ENCODE measurements at places on chromosomes 2 and 18.
A peak's percentile ranks its signal among the peaks of the same experiment; 100 is the strongest.

DNA sequence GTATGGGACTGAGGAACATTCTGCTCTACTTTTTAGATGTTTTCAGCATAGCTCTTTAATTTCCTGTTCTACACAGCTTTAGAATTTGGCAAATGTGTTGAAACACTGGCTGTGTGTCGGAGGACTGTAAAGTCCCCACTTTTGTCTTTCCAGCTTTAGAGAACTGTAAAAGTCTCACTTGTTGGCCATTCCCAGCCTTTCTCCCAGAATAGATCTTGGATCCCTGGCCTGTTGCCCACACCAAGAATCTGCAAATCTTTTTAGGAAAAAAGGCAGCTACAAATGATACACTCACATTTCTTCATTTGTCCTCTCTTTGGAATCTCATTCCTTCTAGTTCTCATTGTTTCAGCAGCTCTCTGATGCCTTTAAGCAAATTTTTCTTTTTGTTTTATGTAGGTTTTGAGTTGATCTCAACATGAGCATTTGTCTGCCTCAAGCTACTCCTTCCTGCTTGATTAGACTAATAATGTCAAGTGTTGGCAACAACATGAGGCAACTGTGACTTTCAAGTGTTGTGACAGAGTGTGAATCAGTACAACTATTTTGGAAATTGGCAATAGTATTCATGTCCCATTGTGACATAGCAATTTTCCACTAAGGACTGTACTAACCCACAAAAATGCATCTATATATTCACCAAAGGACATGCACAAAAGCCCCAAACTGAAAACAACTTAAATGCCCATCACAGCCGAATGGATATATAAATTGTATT is 610.8 kb downstream of the EPHA4 start:
- DNase-seq, result no peak
- no peaks in the 10 kb centered on the region for H3K36me3 ChIP-seq
- no peak overlapping the region for H3K27ac ChIP-seq

GRCh38 chr2:26905341-26906198 is 57.6 kb downstream of the DPYSL5 start:
- H3K27ac ChIP-seq, result no peak overlapping the region
- H3K27me3 ChIP-seq, result peaks cover 2% of the 10 kb centered on the region
- no peaks in the 10 kb centered on the region for H3K4me1 ChIP-seq

- DNase-seq, result no peak
- H3K36me3 ChIP-seq, result no peaks in the 10 kb centered on the region
- H3K27ac ChIP-seq, result no peak overlapping the region
- H3K4me3 ChIP-seq, result no peak overlapping the region
- H3K4me1 ChIP-seq, result no peaks in the 10 kb centered on the region
- H3K27me3 ChIP-seq, result no peaks in the 10 kb centered on the region
These were observed 849.1 kb downstream of the CNTNAP5 start for GRCh38 chr2:124874219-124874618.

DNA sequence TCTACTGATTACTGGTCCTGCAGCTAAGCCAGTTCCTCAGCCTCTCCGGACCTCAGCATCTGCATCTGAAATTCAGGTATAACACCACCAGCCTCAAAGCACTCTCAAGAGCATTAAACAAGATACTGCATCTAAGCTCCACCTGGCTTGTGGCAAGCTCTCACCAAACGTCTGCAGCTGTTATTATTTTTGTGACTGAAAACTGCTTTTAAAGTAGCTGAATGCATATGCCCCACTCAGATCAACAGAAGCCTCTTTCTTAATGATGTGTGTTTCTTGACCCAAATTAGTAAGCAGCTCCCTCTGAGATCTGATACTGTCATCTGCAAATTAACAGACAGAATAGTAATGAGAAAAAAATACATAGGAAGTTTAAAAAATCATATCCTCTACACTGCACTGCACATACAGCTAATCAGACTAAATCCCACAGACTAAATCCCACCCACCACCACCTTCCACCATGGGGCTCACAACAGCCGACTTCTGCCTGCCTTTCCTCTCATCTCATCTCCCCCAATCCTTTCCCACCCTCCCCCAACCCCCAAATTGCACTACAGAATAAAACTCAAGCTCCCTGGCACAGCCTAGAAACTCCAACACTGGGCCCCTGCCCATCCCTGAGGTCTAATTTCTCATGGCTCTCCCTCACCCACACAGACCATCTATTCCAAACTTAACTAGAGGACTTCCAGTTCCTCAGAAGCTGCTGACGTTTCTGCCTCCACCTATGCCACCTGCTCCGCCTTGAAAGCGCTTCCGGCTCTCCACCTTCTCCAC is 52.9 kb downstream of the TMEM163 start:
- peaks cover 36% of the 10 kb centered on the region for H3K27me3 ChIP-seq
- DNase-seq, result no peak
- no peak overlapping the region for H3K27ac ChIP-seq
- H3K36me3 ChIP-seq, result no peaks in the 10 kb centered on the region
- peaks cover 58% of the 10 kb centered on the region for H3K4me1 ChIP-seq
- no peak overlapping the region for H3K4me3 ChIP-seq

DNA sequence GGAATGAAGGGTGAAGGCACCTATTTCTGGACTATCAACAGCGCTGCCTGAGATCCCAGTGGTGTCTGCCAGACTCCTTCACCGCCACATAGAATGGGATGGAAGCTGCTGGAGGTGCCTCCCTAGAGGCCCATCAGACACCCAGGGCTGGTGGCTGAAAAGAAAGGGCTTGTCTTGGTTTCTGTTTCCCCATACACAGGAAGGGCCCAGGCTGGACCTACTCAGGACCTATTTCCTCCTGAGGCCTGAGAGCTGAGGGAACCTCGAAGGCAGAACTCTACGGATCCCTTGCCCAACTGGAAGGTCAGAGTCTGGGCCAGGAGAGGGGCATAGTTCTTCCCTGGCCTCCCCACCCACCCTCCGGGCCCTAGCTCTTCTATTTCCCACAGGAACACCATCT is 2.9 kb upstream of the CLEC4F start:
- no peak overlapping the region for H3K4me3 ChIP-seq
- H3K27ac ChIP-seq, result no peak overlapping the region
- H3K4me1 ChIP-seq, result peaks cover 27% of the 10 kb centered on the region
- H3K36me3 ChIP-seq, result no peaks in the 10 kb centered on the region
- no peaks in the 10 kb centered on the region for H3K27me3 ChIP-seq

GRCh38 chr18:14922965-14923565 is 175.1 kb downstream of the ANKRD30B start:
- no peak overlapping the region for H3K27ac ChIP-seq
- no peaks in the 10 kb centered on the region for H3K36me3 ChIP-seq
- no peak overlapping the region for H3K4me3 ChIP-seq
- no peaks in the 10 kb centered on the region for H3K27me3 ChIP-seq
- peaks cover 5% of the 10 kb centered on the region for H3K4me1 ChIP-seq
- DNase-seq, result no peak

- no peak overlapping the region for H3K4me3 ChIP-seq
- H3K27me3 ChIP-seq, result no peaks in the 10 kb centered on the region
- H3K27ac ChIP-seq, result no peak overlapping the region
- H3K4me1 ChIP-seq, result no peaks in the 10 kb centered on the region
- no peak for DNase-seq
These were observed 322.3 kb upstream of the VWC2L start for GRCh38 chr2:214088536-214088935.

DNA sequence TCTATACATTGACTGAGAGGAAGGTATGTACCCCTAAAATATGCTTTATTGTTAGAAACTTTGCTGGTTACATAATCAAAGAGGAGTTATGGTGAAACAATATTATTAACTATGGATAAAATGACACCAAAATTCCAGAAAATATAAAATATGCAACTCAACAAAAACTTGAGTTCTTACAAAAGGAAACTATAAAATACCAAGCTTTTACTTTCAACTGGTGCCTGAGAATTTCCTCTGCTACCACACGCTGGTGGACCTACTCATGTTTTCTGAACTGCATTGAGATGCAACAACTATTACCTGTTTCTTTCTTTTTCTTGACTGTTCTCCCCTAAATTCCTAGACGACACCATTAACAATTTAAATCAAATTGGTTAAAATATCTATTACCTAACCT is 8.2 kb upstream of the NFE2L2 start:
- H3K27ac ChIP-seq, result no peak overlapping the region
- H3K4me1 ChIP-seq, result peaks cover 24% of the 10 kb centered on the region
- no peak for DNase-seq
- no peaks in the 10 kb centered on the region for H3K36me3 ChIP-seq
- H3K27me3 ChIP-seq, result no peaks in the 10 kb centered on the region

DNA sequence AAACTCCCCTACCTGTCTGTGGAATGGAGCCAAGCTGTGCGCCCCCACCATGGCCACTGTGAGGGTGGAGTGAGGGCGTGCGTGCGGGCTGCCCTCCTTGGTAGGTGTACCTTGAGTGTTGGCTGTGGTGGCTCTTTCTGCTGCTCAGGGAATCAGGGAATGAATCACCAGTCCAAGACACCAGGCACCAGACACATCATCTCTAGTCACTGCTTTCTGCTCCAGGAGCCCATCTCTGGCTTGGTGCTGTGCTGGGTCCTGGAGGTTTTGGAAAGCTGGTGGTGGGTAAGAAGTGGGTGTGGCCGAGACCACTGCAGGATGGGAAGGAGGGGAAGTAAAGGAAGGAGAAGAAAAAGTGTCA is 209.9 kb downstream of the SEPTIN10 start:
- no peak for DNase-seq
- no peaks in the 10 kb centered on the region for H3K36me3 ChIP-seq
- no peaks in the 10 kb centered on the region for H3K27me3 ChIP-seq
- peaks cover 11% of the 10 kb centered on the region for H3K4me1 ChIP-seq

DNA sequence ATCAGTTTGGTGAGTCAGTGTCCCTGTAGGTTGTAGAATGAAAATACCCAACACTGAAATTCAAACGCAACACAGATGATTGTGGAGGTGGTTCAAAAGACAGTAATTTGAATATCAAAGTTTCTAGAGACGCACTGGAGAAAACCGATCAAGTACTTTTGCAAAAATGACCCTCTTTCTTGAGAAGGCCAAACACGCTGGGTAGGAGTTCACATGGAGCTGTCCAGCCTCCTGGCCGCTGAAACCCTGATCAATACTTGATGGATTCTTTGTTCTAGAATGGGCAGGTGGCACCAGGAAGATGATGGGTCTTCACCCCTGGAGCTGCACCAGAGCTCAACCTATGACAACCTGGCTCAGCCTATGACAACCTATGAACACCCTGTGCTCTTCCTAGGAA is 39.7 kb upstream of the UBE2F start:
- H3K27me3 ChIP-seq, result no peaks in the 10 kb centered on the region
- no peak overlapping the region for H3K4me3 ChIP-seq
- no peak overlapping the region for H3K27ac ChIP-seq
- DNase-seq, result peak; percentile 36
